ENCODE measurements at places on chromosomes 2 and 18.

DNA sequence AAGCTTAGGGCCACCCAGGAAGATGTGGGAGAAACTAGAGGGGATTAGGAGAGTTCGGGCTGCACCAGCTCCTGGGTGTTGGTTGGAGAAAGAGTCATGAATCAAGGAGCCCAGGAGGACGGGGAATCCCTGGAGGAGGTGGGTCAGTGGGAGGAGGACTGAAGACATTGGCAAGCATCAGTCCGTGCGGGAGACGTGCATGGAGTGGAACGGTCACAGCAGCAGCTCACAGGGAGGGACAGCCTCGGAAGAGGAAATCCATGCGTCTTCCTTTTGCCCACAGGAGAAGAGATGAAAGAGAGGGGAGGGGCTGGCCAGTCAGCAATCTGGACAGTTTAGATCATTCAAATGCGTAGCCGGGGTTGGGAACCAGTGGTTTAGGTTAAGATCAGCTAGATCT lies 178.6 kb downstream of the GBX2 start:
- DNase-seq, result no peak

DNA sequence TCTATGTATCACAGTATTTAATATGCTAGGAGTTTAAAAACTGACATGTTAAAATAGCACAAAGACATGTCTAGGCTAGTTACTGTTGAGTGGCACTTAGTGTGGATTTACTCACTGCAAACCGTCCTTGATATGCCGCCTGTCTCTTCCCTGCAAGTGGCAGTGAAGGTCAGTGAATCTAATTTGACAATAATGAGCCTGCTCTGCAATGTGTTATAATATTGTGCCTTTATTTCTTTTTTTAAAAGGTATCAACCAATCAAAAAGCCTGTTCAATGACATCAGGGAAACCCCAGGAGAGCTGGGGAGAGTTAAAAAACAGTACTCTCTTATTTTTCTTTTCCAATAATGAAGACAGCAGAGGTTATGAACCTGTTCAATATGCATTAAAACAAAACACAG lies 384.1 kb downstream of the ERBB4 start:
- DNase-seq, result no peak

DNA sequence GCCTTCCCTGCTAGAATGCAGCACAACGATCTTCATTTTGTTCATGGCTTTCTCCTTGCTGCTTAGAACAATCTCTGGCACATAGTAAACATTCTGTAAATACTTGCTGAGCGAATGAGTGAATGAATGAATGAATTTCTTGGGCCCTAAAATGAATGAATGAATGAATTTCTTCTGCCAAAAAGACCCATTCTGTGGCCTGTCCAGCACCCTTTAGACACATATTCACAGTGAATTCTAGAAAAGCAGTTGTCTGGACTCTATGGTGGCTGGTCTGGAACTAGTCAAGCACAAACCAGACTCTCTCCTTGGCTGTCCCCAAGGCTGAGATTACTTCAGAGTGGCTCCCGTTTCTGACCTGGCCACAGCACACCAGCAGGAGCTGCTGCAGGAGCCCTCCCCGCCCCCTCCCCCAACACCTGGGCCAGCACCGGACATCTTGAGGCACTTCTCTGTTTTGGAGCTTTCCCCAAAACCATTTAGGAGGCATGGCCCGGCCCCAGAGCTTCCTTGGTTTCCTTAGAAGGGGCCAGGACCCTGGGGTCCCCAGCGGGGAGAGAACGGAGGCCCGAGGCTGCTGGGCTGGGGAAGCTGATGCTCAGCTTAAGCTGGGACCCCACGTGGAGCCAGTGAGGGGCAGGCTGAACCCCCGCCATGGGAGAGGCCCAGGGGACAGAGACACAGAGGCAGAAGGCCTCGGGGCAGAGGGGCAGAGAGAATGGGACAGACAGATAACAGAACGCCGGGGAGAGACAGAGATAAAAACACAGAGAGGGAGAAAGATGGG lies 159.0 kb downstream of the ZFP36L2 start:
- DNase-seq, result no peak

DNA sequence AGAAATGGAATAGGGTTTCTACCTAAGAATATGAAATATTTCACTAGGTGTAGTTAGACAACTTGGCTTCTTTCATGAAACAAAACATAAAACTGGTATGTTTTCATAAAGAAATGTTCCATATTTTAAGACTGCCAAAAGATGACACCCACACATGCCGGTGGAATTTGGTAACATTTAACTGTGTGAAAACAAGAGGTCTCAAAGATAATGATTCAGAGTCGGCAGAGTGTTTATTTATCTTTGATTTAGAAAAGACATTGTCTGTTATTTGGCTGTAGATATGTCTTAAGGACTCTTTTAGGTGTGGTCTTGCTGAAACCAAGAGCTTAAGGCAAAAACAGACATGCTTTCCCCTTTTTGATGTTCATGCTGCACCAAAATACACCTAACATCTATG lies 63.5 kb upstream of the FN1 start:
- DNase-seq, result no peak

- no peak for DNase-seq
Measured at GRCh38 chr2:177588671-177589070, 196.1 kb downstream of the AGPS start.

GRCh38 chr2:46352621-46353020 lies 55.4 kb downstream of the EPAS1 start:
- no peak for DNase-seq

GRCh38 chr2:12773586-12774394 lies 57.1 kb downstream of the TRIB2 start:
- DNase-seq, result no peak
